ENCODE measurements at places on chromosomes 3 and 15.

DNA sequence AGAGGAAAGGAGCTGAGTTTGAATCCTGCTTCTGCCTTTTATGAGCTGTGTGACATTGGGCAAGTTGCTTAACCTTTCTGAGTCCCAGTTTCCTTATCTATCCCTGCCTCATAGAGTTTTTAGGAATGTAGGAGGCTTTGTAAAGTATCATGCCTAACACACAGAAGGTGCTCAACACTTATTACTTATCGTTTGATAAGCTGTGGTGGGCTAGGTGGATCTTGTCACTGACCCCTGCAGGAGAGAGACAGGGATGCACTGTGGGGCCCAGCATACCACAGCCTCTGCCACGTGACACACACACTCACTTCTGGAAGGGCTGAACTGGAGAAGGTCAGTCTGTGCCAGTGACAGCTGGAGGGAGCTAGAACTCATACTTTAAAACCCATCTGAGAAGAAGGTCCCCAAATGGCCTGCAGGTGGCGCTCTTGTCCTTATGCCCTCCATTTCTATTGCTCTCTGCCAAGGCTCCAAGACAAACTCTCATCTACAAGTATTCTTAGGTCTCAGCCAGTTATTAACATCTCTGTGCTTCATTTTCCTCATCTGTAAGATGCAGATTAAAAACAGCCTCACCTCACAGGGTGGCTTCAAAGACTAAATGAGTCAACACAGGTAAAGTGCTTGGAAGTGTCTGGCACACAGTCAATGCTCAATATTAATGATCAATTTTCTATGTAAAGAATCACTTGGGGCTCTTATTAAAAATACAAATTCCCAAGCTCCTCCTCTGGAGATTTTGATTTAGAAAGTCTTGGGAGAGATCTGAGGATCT, 57.5 kb upstream of the HACD2 start:
- peak; percentile 87 for DNase-seq

DNA sequence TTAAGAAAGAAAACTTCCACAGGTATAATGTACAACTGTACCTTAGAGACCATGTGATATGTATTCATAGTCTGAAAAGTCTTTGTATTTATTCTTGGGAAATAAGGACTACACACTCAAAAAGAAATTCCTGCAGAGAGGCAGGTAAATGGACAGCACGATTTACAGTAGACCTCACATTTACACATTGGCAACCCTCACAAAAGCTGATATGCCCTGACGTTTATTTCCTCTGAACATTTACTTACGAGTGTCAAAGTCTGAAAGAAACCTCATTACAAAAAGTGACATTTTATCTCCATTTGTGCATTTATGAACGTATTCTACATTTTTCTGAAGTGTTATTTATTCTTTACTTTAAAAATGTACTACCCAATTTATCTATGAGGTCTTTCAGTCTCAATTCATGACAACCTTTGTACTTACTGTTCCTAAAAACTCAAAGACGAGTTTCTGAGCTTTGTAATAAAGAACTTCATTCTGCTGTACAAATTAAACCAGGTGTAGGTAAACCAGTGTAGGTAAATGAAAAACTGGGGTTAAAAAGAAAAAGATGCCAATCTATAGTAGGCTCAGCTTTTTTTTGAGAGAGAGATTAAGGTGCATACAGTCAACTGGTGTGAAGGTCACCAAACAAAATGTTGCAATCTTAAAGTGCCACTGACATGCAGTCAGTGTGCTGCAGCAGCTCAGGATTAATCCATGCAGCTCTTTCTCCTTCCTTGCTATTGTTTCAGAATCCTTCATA, 44.3 kb downstream of the THRB start:
- no peak for DNase-seq

- DNase-seq = no peak
Measured at GRCh38 chr3:194395212-194395611, 3.9 kb downstream of the GP5 start.

DNA sequence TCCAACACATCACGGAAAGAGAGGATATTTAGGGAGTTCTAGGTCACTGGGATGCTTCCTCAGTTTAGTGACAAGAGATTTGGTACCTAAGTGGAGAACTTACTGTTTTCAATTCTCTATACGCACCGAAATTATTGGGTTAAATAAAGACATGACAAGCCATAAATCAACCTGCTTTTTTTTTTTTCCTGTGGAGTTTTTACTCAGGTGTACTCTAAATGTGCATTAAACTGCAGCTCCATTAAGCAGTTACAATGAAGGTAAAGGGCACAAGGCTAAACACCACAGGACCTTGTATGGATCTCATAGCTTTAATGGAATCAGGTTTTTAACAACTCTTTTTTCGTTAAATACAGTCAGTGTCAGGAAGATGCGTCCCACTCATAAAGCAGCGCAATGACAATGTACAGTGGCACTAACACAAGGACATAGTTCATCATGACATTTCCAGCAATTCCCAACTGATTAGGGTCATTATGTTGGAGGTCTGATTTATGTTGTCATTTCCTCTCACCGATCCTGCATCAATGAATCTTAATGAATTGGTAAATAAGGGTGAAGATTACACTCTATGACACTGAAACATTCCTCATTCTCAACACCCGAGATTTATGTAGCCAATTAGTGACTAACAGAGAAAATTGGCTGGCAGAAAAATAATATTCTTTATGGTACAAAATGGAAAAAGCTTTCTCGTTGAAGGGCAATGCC, 355.2 kb downstream of the FOXP1 start:
- no peak for DNase-seq

DNA sequence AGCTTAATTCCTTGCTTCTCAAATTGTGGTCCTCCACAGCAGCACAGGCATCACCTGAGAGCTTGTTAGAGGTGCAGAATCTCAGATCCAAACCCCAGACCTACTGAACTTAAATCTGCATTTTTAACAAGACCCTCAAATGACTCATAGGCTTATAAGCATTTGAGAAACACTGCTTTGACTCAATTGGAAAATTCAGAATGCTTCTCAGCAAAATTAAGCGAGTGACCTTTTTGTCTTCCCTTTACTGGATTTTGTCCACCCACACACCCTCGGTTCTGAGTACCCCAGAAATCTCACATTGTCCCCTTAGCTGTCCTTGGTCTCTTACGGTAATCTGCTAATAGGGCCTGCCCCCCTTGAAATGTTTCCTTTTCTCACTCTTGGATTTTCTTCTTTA, 17.9 kb downstream of the CD80 start:
- no peak for DNase-seq

- no peak for DNase-seq
Measured at GRCh38 chr15:33729653-33730052, 238.6 kb upstream of the CHRM5 start.

- DNase-seq = no peak
Measured at GRCh38 chr15:83960192-83960829, 275.3 kb upstream of the GOLGA6L4 start.

GRCh38 chr3:27614592-27614991, 107.5 kb downstream of the EOMES start:
- DNase-seq = no peak
